ENCODE measurements at places on chromosomes 7 and 10.

DNA sequence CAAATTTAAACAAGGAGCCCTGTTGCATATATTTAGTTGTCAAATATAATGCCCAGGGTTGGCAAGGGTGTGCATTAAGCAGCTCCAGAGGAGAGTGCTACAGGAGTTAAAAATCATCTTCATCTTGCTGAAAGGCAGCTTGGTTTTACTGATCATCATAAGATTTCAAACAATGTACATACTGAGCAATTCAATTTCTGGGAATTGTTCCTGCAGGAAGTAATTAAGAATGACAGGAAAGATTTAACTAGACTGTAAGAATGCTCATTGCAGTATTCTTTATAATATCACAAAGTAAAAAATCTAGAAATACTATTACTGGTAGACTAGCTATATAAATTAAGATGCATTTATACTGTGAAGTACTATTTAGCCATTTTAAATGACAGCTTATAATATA, 153.6 kb downstream of the DYNC1I1 start:
- DNase-seq = no peak

DNA sequence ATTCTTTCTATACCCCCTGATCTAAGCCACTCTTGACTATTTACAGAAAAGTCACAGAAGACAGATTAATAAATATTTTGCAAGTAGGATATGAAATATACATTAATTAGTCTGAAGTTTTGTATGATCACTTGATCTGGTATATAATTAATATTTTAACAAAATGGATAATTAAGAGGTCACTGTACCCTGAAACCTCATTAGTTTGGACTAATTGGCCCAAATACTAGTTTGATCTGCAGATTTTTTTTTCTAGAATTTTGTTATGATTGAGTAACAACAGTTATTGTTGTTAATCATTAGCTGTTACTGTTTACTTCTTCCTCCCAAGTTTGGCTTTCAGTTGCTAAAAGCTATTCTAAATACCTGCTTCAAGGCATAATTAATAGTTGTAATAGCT, 2.7 kb downstream of the NHLRC2 start:
- no peak for DNase-seq

DNA sequence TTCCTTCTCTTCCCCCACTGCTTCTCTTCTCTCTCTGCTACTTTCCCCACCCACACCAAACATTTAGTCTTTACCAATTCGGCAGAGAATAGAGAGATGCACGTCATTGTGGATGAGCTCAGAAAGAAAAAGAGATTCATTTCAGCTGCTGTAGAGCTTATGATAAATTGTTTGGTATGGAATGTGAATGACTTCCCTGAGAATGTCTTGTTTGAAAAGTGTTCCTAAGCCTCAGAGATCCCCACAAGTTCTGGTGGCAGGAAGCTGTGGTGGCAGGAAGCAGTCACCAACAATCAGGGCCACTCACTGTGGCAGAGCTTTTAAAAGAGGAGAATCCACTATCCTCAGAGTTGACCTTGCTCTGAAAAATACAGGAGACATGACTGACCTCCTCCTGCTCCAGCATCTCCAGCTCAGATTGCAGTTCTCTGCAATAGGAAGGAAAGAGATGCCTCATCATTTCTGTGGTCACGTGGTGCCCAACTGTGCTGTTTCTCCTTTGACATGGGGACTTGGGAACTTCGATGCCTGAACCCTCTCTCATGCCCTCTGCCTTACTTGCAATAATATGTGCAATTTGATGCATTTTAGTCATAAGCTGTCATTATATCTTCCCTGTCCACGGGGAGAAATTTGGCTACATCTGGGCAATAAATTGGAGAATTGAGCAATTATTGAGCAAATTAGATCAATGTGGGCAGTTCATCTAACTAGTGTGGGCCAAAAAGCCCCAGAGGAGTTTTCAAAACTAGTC, 76.5 kb downstream of the BMPER start:
- no peak for DNase-seq

DNA sequence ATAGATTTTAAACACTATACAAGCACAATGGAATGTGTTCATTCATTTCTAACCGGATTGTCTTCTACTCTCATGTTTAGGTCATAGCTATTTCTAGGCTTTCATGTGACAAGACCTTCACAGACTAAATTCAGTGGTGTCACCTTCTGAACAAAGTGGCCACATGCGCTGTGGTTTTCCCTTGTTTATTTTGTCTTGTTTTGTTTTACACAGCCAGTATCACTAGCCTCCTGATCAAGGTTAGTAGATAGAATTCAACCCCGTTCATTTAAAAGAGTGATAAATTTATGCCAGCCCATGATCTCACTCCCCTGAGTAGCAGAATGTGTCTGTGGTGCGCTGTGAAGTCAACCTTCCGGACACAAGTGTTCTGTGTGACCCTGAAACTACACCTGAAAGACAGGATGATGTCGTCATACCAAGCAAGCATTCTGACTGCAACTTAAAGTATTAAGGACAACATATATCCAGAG, 209.1 kb downstream of the CREB5 start:
- no peak for DNase-seq

GRCh38 chr10:78776756-78777155, 292.0 kb upstream of the ZMIZ1 start:
- DNase-seq = no peak

- no peak for DNase-seq
Observed at GRCh38 chr7:27238979-27239386, 3.6 kb upstream of the EVX1 start.

DNA sequence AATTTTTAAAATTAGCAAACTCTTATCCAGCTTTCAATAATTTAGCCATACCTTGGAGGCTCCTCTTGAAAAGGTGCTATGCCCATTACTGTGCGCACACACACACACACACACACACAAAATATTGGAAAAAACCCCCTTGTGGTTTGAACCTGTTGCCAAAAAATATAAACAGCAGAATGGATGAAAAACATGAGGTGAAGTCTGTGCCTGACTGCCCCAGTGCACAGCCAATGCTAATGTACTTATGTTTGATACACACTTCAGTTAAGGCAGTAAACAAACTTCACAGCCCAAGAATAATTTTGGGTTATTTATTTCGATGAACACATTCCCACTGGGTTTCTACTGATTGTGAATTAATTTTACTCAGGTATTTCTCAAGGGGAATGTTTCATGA, 113.2 kb upstream of the SEM1 start:
- DNase-seq = no peak

GRCh38 chr7:110311556-110311955, 779.4 kb upstream of the LRRN3 start:
- DNase-seq = no peak

GRCh38 chr7:26588511-26588910, 275.9 kb downstream of the SKAP2 start:
- DNase-seq = no peak

- no peak for DNase-seq
Observed at GRCh38 chr7:111274857-111275256, 183.9 kb downstream of the LRRN3 start.

DNA sequence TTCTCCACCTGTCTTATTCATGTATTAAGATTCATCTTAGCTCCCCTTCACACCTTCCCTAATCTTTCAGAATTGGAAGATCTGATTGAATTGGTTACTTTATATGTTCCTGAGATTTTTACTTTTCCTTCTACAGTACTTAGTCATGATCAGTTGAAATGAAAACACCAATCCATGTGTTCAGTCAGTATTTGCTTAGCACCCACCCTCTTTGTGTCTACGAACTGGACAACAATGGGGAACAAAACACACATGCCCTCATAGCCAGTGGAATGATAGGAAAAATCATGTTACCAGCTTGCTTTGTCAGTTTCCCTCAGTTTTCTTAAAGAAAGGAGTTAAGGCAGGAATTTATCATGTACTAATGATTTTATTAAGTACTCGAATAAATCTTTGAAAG, 2.0 kb downstream of the MASTL start:
- DNase-seq = no peak

DNA sequence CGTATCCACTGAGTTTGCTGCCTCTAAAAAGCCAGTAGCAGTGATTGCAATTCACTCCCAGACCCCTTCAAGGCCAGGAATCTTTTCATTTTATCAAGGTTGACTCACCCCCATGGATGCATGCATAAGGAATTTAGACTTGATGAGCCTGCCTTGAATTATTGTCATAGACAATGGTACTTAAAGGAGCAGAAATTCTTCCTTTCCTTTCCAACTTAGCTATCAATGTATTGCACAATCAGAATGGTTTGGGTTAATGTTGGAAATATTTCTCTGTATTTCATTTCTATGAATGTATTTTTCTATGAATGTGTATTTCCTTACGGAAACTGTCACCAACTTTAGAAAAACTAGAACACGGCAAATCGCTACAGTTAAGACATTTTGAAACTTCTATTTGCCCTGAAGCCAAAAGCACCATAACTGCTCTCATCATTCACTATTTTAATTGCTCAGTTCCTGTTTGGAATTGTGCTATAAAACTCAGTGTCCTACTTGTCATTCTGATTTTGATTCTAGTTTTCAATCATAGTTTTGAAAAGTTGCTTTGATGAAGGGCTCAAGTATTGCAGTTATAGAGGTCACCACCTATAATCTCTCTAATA, 355.7 kb upstream of the AKR1E2 start:
- DNase-seq = no peak

GRCh38 chr10:76540786-76541185, 1096.8 kb downstream of the KCNMA1 start:
- DNase-seq = no peak

DNA sequence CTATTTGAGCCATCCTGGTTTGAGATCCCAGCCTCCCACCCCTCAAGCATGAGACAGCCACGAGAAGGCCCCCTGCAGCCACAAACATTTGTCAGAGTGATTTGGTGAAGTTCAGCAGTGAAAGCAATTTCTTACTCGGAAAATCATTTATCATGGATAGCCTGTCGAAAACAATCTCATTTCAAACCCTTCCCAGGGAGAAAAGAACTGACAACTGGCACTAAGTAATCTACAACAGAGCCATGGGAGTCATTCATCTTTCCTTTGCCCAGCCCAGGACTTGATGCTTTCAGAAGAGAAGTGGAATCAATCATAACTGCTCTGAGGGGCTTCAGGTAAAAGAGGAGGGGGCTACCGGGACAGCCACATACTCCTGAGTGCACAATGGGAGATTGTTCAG, 411.2 kb downstream of the KCNMA1 start:
- no peak for DNase-seq

- DNase-seq = no peak
Observed at GRCh38 chr10:101228153-101228965, 904 bp downstream of the LBX1 start.

- no peak for DNase-seq
Observed at GRCh38 chr7:131190581-131190980, 137.1 kb upstream of the MKLN1 start.

DNA sequence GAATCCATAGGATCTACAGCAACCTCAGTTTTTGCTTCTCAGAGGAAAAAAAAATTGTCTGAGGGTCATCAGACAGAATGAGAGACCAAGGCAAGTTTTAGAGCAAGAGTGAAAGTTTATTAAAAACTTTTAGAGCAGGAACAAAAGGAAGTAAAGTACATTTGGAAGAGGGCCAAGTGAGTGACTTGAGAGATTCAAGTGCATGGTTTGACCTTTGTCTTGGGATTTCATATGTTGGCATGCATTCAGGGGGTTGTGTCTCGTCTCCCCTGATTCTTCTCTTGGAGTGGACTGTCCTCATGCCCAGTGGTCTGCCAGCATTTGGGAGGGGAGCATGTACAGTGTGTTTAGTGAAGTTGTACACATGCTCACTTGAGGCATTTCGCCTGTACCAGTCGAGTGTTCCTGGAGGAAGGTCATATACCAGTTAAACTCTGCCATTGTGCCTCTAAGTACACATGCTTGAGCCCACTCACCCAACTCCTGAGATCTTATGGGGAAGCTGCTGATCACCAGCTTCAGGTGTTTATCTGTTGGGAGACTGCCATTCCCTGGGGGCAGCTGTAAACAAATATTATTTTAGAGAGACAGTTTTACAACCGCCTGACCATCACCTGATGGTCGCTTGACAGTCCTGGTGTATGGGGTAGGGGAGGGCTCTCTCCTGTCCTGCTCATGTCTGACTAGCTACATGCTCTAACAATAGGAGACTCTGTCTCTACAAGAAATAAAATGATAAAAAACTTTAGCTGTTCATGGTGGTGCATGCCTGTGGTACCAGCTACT, 109.4 kb downstream of the EEPD1 start:
- no peak for DNase-seq

DNA sequence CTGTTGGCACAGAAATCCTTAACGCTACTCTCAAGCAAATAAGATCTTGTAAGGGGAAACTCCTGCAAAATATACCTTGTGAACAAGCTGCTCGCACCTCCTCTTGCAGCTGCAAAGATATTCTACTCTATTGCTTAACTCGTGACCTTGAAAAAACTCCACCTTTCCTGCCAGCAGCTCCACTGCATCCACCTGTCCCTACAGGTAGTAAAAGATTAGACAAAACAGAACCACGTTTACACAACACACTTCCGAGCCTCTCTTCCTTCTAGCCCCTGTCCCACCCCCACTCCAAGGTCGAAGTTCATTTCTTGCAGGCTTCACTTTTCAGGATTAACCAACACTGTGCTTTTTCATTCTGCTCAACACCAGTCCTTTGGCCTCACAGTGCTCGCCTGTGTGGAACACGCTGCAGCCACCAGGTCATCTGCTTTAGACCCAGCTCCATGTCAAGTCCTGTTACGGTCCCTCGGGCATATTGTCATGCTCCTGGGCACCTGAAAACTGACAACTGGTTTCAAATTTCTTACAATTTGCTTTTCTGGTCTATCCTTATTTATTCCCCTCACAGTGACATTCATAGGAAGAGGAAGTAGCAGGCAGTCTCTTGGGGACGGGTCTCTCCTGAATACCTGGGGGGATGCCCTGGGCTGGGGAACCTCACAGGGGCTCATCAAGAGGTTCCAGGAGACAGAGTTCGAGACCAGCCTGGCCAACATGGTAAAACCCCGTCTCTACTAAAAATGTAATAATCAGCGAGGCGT, 165.8 kb upstream of the KLF14 start:
- no peak for DNase-seq

DNA sequence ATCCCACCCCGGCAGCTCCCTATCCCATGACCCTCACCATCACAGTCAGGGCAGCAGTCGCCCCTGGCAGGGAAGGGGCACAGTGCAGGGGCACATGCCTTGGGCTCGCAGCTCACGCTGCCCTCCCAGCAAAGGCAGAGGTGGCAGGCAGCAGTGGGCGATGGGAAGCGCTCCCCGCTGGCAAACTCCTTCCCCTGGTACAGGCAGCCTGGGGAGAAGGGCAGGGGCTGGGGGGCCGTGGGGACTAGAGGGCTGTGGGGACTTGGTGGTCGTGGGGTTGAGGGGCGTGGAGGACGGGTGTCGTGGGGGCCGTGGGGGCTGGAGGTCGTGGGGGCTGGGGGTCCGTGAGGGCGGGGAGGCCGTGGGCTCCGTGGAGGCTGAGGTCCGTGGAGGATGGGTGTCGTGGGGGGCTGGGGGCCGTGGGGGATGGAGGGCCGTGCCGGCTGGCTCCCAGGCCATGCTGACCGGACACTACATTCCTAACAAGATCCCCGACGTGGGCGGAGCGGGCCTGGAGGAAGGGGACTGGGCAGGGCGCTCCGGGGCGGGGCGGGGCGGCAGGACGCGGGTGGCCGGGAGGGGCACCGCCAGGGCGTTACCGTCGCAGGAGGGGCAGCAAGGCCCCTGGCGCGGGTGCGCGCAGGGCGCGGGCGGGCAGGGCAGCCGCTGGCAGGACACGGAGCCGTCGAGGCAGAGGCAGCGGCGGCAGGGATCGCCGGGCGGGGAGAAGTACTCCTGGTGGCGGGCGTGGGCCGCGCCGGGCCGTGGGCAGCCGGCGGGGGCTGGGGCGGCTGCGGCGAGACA, 20.0 kb downstream of the KCP start:
- DNase-seq = no peak

- no peak for DNase-seq
Observed at GRCh38 chr7:130803127-130803526, 69.1 kb upstream of the KLF14 start.
